ENCODE measurements at places on chromosomes 13 and 19. TPM values are rescaled to one million over a fixed set of nuclear protein-coding genes. Genes with fewer than 3 reads are reported as not detected.

- H3K27ac ChIP-seq: no peak overlapping the region
- H3K36me3 ChIP-seq: no peaks in the 10 kb centered on the region
- H3K4me3 ChIP-seq: no peak overlapping the region
- no peak for DNase-seq
These were observed 6.6 kb upstream of the OR10H2 start for GRCh38 chr19:15721268-15721667.

DNA sequence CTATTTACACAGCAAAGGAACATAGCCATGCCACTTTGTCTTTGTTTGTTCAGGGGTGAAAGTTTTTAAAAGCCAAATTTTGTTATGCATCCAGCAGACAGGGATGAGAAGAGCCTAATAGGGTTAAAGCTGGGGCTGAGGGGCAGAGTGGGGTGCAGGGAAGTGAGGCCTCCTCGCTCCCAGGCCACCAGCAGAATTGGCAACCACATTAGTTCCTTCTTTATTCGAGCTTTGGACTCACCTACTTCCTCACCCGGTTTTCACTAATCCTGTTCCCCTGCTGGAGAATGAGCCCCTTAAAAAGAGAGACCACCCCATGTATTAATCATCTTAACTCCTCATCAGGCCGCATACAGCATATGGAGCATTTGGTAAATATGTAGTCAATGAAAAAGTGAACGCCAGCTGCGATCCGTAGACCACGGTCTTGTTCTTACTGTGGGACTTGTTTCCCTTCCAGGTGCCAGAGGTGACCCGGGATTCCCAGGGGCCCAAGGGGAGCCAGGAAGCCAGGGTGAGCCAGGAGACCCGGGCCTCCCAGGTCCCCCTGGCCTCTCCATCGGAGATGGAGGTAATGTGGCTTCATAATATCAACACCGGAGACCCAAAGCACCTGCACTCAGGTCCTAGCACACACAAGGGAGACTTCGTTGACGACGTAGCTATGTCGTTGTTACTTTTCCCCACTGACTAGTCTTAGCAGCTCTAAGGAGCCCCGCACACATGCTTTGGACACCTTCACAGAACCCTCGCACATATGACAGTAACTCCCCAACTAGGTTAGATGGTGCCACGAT, 112.1 kb downstream of the RAB20 start:
- H3K36me3 ChIP-seq: no peaks in the 10 kb centered on the region
- no peak overlapping the region for H3K4me3 ChIP-seq
- H3K27me3 ChIP-seq: no peaks in the 10 kb centered on the region
- H3K4me1 ChIP-seq: no peaks in the 10 kb centered on the region
- H3K27ac ChIP-seq: no peak overlapping the region

DNA sequence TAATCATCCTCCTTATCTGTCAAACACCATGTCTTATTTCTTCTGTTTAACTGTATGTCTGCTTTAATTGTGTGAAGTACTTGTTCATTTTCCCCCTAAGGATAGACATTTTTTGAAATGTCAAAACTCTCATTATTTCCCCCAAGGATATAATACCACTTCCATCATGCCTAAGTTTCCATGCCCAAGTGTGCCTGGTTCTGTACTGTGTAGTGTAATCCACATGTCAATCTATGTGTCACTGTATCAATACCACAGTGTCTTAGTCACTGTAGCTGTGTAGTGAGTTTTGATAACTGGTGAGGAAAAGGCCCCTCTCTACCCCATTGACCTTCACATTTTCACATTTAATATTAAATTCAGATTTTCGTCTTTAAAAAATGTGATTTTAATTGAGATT, 1265.5 kb downstream of the PCDH9 start:
- no peaks in the 10 kb centered on the region for H3K36me3 ChIP-seq
- DNase-seq: no peak

Gene PVR
- polyA plus RNA-seq: 0.09 TPM

Gene ZNF93
- 2.9 TPM for polyA plus RNA-seq

GRCh38 chr19:47375694-47376588, 26.8 kb downstream of the DHX34 start:
- no peak for DNase-seq
- H3K4me1 ChIP-seq: peaks cover under 1% of the 10 kb centered on the region
- no peak overlapping the region for H3K27ac ChIP-seq
- H3K27me3 ChIP-seq: no peaks in the 10 kb centered on the region
- H3K36me3 ChIP-seq: no peaks in the 10 kb centered on the region

GRCh38 chr19:41352609-41353465, 885 bp downstream of the TGFB1 start:
- peaks cover 28% of the 10 kb centered on the region for H3K4me1 ChIP-seq
- H3K4me3 ChIP-seq: peak overlapping the region; percentile 90
- H3K27ac ChIP-seq: peak overlapping the region; percentile 91

GRCh38 chr13:34464011-34464410, 478.1 kb upstream of the NBEA start:
- DNase-seq: no peak
- H3K27ac ChIP-seq: no peak overlapping the region
- no peaks in the 10 kb centered on the region for H3K4me1 ChIP-seq
- H3K36me3 ChIP-seq: no peaks in the 10 kb centered on the region

Gene CYP4F11
- not detected for polyA plus RNA-seq

GRCh38 chr19:10915130-10916091, 13.0 kb downstream of the YIPF2 start:
- no peak overlapping the region for H3K27ac ChIP-seq
- no peaks in the 10 kb centered on the region for H3K27me3 ChIP-seq
- H3K4me1 ChIP-seq: no peaks in the 10 kb centered on the region
- DNase-seq: no peak
- no peaks in the 10 kb centered on the region for H3K36me3 ChIP-seq
